Astrocyte of the spinal cord (primary cell): ENCODE measurements at places on chromosomes 2 and 18.

DNA sequence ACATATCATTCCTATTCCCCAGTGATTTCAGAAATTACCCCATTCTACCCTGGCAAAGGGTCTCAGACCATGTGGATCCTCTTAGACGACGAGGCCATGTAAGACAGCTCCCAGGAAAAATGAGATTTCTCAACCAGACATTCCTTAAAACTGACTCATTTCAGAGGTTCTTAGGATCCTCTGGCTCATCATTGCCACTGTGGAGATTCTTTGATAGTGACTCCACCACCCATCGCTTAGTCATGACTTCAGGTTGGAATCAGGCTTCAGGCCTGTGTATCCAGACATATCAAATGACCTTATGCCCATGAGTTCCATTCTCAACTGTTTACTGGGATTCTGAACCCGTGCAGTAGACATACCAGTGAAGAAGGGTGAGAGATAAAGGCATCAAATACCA is 245.6 kb upstream of the TCF4 start:
- peak; percentile 94 for DNase-seq

DNA sequence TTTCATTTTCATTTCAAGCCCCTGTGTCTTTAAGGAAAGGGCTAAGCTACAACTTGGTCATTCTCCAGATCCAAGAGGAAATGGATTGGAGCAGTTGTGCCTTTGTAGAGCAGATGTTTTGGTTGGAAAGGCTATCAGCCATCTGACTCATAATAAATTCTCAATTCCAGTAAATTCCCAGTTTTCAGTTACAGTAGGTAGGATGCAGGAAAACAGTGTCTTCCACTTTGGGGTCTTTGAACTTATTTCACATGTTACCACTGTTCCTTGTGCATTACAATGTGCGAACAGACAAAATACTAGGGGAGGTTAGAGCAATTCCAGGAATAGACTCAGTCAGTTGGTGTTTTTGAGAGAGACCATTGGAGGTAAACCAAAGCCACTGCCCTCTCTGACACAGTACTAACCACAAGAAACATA is 211.9 kb downstream of the BABAM2 start:
- DNase-seq, result peak; percentile 93

DNA sequence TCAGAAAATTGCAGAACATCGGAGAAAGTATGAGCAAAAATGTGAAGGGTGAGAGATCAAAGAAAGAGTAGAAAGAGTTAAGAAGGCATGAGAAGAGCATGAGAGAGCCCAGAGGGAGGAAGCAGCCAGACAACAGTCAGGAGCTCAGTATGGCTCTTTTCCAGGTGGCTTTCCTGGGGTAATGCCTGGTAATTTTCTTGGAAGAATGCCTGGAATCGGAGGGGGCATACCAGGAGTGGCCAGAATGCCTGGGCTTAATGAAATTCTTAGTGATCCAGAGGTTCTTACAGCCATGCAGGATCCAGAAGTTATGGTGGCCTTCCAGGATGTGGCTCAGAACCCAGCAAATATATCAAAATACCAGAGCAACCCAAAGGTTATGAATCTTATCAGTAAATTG is 271.8 kb upstream of the TFPI start:
- peak; percentile 54 for DNase-seq

DNA sequence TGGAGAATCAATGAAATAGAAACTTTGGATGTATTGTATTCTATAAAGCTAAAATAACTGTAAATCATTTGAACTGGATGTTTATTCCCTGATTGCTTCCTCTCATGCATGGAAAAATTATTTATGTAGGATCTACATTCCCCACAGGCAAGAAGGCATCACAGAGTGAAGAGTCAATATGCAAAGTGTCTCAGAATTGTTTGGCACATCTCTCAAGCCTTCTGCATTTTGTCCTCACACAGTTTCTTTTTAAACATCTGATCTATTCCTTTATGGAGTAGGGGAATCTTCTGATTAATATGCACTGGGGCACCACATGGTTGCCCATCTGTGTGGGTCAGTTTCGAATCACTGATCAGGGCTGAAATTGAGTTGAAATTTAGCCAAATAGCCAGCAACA is 465.4 kb downstream of the ZNF804A start:
- no peak for DNase-seq
